Stimulated activated CD4-positive, alpha-beta T cell treated with anti-CD3 and anti-CD28 coated beads, Interleukin-1b, Interleukin-23, amount 100 ng/mL, for 1 hour (primary cell): ENCODE measurements at places on chromosomes 5 and 9.

DNA sequence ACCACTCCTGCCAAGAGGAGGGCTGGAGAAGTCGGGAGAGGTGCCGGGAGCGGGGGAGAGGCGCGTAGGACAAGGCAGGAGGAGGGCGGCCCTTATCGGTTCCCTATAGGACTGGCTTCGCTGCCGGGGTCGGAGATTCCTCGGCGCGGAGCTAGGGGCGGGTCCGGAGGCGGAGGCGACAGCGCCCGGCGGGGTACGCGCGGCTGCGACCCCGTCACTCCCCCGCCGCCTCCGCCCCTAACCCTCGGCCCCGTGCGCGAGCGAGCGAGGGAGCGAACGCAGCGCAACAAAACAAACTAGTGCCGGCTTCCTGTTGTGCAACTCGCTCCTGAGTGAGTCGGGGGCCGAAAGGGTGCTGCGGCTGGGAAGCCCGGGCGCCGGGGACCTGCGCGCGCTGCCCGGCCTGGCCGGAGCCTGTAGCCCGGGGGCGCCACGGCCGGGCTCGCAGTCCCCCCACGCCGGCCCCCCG lies 2.0 kb downstream of the GLIS3 start:
- no peak for DNase-seq

DNA sequence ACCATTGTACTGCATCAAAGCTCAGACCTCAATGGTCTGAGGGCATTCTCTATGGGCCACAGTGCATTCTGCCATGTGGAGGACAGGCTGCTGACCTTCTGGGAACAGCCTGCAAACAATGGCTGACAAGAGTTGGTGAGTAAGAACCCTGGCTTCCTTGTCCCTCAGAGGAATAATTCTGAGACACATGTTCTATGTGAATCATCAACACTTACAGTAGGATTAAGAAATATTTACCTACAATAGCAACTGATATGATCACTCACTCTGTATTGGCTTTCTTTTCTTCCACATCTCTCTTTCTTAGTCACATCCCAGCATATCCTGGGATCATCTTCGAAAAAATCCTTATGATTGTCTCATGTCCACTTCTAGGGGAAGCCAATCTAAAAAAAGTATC lies 306.5 kb upstream of the ITGA1 start:
- DNase-seq, result no peak

DNA sequence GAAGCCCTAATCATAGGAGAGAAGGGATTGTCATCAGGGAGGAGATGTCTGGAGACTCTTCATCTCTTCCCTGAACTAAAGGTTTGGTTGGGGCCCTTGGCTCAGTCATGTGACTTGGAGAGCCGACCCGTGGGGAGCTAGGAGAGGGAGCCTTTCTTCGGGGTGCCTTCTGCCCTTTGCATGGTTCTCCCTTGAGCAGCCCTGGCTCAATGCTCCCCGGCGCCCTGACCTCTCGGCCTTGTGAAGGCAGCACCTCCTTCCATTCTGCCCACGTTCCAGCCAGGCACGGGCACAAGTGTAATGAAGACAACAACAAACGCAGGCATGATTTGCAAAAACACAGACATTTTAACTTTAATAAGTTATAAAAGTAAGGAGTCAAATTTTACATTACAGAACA lies 50.4 kb downstream of the ZNF354C start:
- no peak for DNase-seq

- no peak for DNase-seq
These were observed 25.3 kb downstream of the RAPGEF6 start for GRCh38 chr5:131609774-131610173.

DNA sequence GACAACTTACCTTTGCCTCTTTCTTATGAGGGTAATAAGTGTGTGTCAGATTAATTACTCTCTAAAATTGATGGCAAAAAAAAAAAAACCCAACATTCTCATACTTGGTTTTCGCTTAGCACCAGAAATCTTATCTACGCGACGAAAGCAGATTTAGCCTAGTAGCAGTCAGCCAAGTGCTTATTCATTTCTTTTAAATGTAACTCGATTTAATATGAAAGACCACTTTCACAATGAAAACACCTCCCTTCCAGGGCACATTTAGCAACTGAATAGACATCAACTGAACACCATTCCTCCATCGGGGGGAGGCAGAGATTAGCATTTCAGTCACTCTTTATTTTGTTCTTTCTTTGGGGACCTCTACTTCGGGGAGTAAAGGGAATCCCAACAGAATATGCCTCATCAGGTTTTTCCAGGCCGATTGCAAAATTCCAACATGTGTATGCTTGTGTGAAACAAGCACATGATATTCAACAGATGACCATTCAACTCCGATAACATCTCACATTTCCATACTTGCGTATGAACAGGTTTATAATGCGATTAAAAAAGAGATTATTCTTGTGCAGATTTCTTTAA lies 124.1 kb upstream of the RETREG1 start:
- DNase-seq, result no peak

DNA sequence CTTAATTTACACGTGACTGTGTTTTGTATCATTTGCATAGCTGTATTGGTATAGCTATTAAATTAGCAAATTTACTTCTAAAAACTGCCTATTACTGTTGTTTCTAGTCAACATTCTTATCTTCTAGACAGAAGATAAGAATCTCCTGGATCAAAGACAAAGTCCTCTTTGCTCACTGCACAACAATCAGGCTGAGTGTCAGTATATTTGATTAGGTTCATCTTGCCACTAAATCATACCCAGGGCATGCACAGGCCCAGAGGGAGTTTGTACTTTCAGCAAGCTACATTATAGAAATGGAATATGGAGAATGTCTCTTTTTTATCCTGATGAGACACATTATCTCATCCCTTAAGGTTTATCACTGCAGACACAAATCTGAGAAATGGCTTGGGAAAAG lies 579.1 kb downstream of the SLCO4C1 start:
- DNase-seq, result no peak

- no peak for DNase-seq
These were observed 60.1 kb downstream of the FAM174A start for GRCh38 chr5:100595152-100595811.

DNA sequence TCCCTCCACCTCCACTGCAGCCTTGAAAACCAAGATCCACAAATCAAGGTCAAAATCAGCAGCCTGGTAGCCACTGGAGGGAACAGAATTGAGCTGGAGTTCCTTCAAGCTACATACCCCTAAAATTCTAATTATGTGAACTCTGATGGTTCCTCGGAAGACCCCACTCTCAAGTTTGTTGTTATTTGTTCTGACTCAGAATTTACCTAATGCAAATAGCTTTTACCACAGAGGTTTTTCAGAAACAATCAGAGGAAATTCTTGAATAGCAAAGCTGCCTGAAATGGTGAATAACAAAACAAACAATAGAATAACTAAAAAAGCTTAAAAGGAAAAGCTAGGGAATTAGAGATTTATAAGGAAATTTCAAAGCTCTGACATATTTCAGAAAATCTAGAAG lies 220.0 kb downstream of the CDH18 start:
- no peak for DNase-seq

DNA sequence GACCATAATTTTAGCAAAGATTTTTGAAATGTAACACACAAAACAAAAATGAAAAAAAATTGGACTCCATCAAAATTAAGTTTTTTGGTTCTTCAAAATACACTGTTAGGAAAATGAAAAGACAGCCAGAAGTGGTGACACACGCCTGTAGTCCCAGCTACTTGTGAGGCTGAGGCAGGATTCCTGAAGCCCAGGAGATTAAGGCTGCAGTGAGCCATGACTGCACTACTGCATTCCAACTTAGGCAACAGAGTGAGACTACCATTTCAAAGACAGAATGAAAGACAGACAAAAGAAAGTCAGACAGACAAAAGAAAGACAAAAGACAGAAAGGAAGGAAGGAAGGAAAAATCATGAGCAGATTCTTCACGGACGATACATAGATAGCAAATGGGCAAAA lies 7.5 kb downstream of the DIAPH1 start:
- DNase-seq, result no peak

DNA sequence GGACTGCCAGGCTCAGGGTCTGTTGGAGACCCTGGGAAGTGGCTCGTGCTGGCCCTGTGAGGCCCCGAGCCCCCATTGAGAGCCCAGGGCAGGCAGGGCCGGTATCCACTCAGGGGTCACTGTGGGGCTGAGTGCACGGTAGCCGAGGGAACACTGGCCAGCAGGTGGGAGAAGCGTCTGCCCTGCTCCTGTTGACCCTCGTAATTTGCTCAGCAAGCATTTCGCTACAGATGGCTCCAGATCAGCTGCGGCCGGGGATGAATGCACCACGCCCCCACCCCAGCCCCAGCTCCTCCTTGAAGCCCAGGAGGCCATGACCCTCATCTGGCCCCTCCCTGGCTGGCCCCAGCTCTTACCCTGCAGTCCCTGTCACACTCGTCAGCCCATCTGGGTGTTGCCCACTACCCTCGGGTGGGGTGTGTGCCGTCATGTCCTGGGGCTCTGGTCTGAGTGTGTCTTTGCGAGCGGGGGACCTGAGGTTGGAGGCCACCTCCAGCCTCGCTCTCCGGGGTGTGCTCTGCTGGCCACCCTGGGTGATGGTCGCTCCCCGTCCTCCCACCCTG lies 6.1 kb upstream of the NRARP start:
- no peak for DNase-seq

DNA sequence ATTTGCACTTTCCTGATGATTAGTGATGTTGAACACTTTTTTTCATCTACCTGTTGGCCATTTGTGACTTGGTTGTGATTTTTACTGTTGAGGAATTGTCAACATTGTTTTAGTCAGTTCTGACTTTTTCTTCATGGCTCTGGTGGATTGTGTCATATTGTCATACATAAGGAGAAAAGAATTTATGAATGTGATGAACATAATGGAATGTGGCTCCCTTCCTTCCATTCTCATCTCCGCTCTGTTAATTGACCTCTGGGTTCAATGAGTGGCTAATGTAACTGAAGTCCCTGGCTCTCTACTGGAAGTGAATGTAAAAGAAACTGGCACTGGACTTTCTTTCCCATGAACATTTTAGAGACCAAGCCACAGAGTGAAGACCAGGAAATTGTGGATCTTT lies 49.2 kb downstream of the KIAA1958 start:
- no peak for DNase-seq

GRCh38 chr5:68264024-68264956 lies 48.7 kb downstream of the PIK3R1 start:
- no peak for DNase-seq
